ENCODE measurements at places on chromosomes 6 and 20.

DNA sequence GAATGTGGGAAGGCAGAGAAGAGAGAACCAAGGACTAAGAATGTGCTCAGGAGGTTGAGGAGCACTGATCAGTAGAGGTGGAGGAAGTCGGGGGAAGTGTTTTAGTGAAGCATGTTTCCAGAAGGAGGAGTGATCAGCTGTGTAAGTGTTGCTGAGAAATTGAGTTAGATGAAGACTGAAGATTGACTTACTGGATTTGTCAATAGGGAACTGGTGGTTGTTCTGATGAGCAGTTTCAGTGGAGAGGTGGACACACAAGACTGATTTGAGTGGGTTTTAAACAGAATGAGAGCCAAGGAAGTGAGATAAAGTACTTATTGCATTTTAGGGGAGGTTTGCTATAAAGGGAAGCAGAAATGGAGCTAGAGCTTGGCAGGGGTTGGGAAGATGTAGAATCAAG lies 182.6 kb downstream of the CDKAL1 start:
- no peak for DNase-seq

DNA sequence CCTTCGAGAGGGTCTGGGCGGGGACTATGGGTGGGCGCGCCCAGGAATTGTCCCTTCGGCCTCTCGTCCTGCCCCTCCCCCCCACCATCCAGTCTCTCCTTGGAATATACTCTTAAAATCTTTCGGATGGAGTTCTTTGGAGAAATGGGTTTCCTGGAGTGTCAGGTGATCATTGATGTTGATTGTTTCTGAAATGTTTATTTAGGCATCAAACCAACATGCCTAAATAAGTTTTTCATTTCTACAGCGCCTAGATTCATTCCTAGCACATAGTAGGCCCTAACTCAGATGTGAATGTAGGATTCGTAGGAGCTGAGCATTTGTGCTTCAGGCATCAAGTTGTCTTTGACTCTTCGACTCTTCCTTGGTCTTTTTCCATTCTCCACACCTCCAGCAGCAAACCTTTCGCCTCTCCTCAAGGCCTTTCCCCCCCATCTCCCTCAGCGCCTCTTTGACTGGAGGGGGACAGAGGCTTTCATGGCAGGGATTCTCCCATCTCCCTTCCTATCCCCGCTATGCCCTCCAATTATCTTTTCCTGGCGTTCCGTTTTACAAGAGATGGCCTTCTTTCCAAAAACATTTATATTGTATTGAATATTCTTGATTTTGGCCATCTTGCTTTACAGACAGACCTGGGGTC lies 610 bp downstream of the CASP8AP2 start:
- DNase-seq: no peak

GRCh38 chr6:109472132-109472995 lies 10.7 kb downstream of the ZBTB24 start:
- no peak for DNase-seq

GRCh38 chr20:61387204-61387953 lies 135.3 kb downstream of the CDH4 start:
- DNase-seq: peak; percentile 69

- no peak for DNase-seq
Measured at GRCh38 chr20:48532028-48532427, 295.8 kb downstream of the PREX1 start.

DNA sequence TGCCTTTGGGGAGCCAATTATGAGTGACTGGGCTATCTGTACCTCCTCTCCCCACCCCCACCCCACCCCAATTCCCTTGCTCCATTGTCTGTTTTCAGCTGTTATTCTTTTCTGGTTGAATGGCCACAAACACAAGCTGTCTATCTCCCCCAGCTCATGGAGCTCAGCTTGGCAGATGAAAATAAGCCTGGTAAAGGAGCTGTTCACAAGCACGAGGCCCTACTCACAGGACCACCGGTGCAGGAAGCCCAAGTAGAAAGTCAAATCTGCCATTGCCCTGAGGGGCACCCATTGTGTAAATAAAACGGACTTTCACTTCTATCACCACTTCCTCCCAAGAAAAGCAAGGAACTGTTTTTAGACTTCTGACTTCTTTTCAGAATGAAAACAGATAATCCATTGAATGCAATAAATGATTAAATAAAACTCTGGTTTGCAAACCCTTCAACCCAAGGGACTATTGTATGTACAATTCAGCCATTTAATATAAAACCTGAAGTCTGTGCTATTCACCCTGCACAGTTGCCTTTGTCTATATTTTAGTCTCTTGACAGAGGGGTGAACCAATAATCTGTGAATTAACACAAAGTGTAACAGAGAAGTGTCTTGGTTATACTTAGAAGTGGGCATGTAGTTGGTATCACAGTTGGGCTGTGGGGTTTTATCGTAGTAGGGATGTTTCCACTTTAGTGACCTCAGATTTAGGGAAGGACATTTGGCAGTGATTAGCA lies 27.7 kb downstream of the RIPOR2 start:
- DNase-seq: no peak

DNA sequence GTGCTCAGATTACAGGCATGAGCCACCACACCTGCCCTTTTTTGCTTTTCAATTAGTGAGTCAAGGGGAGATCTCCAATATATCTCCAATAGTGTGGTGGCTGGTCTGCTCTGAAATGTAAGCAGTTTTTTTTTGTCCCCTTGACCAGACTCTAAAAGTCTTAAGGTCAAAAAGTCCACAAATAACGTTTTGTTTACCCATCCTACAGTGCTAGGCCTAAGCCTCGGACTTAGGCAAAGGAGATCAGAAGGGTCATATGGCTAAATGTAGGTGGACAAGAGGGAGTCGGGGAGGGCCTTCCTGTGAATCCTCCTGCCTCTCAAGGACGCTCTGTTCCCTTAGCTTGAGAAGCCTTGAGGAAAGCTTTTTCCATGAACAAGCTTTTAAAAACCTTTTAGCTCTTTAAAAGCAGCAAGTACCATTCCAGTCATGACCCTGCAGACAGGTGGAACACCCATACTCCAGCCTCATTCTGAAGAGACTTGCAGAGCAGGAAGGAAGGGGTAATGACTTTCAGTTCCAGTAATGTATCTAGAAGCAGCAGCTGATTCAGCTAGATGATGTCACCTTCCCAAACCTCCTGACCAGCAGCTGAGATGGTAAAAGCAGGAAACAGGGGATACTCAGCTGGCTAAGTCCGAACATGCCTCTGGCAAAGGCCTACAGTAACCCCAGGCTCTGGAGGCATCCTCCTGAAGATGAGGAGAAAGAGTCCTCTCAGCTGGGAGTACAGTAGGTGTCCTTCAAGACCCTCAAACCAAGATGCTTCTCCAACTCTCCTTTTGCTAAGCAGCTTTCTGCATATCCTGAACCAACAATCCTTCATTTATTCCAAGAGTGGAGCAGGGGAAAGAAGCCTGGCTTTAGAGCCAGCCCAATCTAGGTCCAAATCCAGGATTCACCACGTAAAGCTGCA lies 23.6 kb downstream of the BCL2L1 start:
- DNase-seq: no peak

DNA sequence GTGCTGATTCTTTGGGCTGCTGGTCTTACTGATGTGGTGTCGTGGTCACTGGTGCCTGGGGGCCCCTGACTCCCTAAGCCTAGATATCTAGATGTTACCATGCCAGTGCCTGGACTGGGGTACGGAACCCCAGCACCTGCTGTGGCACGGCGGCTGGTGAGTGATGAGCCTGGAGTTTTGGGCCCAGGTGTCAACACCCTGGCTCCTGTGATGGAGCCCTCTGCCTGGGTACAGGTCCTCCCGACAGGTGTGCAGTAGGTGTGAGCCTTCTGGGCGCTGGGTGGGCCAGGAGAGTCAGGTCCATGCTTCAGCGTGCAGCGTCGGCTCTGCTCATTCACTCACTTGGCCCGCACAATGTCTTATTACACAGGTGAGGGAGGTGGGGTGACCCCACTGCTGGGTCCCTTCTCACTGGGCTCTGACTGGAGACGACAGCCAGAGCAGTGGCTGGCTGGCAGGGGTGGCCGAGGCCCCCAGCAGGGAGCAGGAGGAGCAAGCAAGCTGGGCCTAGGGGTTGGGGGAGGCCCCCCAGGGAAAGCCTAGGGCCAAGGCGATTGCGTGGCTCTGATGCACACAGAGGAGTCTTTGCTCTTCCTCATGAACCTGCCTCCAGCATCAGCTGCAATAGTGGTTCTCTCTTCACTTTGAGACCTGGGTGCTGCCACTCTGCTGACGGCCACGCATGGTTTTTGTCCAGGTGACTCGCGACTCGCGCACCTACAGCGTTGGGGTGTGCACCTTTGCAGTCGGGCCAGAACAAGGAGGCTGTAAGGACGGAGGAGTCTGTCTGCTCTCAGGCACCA lies 42.5 kb upstream of the SLC22A1 start:
- no peak for DNase-seq

DNA sequence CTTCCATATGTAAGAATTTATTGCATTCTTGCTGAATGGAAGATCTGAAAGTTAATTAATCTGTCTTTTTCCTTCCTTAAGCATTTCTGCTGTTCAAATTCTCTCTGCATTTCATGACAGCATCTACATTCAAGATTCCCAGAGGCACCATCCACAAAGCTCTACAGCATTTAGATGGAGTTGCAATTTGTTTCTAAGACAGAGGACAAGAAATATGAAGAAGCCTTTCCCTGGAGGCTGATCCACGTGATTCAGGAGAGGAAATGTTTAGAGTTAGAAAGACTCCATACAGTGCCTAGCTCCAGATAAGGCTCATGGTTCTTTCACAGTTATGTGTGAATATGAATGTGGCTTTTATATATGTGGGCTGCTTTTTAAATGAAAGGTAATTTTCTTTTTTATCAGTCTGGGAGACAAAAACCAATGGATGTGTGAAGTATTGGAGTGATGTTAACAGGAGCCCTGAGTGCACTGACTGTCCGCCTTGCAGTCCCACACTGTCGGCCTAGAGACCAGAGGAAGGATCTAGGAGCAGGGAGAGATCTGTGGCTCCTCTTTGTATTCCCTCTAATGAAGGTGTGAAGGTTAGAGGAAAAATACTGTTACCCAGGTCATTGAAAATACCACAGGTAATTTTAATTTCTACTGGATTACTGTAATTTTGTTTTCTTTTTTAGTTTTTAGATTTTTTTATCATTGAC lies 686.6 kb upstream of the GJE1 start:
- DNase-seq: no peak

GRCh38 chr6:138957484-138957883 lies 30.6 kb downstream of the REPS1 start:
- DNase-seq: no peak

GRCh38 chr6:36095497-36096391 lies 34.6 kb upstream of the MAPK13 start:
- no peak for DNase-seq

DNA sequence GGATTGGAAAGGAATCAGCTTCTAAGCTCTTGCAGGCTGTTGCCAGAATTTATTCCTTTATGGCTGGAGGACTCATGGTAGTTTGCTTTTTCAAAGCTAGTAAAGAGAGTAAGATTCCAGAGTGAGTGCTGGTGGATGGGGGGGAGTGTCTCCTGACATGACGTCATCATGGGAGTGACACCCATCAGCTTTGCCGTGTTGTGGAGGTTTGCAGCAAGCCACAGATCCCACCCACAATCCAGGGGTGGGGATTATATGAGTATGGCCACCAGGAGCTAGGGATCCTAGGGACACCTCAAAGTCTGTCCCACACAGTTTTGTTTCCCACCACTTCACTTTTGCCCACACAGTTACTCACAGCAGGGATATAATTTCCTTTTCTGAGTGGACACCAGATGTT lies 28.7 kb upstream of the PMEPA1 start:
- DNase-seq: no peak

DNA sequence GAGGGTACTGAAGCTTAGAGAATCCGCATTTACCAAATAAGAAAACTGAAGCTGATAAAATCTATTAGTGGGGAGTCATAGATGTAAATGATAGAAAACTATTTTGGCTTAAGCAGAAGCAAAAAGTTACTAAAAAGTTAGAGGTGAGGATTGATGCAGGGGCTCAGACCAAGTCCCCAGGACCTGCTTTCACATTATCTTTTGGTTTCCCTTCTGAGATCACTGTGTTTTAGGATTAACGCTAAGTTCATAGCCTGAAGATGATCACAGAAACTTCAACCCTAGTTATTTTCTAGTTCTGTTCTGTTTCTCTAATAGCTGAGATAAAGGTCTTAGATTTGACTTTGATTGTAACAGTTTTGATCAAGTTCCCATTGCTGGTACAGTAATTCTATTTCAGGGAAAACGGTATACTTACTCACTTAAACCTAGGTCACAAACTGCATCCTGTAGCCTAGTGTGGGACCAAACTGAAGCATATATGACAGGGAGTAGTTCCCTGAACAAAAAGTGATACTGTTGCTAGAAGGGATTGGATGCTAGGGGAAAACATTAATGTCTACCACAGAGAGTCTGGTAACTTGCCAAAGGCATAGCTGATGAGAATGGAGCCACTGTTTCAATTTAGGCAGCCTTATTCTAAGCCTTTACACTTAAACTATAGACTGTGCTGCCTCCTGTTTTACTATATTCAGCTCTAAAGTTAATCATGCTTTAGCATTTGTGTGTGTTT lies 13.1 kb downstream of the CYB5R4 start:
- DNase-seq: no peak

DNA sequence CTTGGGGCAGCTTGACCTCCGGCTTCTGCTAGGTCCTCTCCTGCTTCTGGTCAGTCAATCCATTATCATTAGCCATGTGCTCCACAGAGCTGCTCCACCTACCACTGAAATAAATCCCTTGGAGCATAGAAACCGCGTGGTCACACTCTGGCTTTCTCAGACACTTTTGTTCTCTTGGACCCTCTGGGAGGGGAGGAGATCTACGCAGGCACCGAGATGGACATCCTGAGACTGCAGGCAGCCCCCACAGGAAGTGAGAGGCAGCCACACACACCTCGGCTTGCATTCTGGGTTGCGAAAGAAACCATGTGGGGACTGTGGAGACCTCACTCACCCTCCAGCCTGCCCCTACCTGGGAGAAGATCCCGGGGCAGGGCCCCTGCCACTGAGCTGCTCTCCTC lies 79.5 kb downstream of the FYN start:
- no peak for DNase-seq

DNA sequence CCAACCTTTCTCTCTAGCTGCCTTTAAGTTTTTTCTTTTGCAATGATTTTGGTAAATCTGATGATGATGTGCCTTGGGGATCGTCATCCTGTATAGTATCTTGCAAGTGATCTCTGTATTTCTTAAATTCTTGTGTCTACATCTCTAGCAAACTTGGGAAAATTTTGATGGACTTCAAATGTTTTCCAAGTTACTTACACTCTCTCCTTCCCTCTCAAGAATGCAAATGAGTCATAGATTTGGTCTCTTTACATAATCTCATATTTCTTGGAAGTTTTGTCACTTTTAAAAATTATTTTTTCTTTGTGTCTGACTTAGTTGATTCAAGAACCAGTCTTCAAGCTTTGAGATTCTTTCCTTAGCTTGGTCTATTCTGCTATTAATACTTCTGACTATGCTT lies 176.4 kb downstream of the TBC1D32 start:
- no peak for DNase-seq
